Muscle of arm (tissue), 14 donors: ENCODE measurements at places on chromosomes 12 and 14. TPM values are rescaled to one million over a fixed set of nuclear protein-coding genes. Genes with fewer than 3 reads are reported as not detected.

GRCh38 chr12:105740369-105740768 is 398.4 kb downstream of the NUAK1 start:
- peak; percentile 14 for DNase-seq

DNA sequence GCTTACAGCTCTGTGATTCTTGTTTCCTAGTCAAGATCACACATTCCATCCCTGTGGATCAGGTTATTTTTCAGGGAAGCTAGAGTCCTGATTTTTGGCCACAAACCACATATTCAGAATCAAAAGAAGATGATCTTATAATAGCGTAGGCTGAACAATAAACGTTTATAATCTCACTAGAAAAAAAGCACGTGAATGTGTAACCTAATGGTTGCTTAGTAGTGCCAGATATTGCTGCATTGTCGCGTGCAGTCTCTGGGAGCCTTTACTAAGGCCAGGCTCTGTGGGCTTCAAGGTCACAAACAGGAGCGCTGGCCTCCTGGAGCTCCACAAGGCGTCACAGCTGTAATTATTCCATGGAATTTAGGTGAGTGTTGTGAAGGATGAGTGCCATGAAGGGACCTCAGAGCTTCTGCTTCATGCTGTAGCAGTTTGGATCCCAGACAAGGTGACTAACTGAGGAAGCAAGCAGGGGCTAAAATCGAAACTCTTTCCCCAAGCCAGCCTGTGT is 17.4 kb downstream of the CDKN1B start:
- no peak for DNase-seq

GRCh38 chr12:14373217-14373616 is 7.7 kb downstream of the ATF7IP start:
- DNase-seq, result no peak

DNA sequence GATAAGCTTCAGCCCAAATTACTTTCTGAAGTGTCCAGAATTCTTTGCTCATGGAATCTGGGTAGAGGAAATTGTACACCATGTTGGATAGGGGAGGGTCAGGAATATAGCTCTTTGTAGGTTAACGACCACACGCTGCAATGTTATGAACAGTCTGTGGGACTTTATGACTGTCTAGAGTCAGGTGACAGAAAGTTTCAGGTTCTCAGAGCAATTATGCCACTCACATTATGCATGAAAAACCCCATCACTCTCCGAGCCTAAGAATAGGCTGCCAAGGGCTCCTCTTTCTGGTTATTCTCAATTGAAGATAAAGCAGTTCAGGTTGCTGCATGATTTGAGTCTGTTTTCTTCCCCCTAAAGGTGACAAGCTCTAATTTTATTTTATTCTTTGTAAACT is 430.9 kb downstream of the ATP23 start:
- no peak for DNase-seq

DNA sequence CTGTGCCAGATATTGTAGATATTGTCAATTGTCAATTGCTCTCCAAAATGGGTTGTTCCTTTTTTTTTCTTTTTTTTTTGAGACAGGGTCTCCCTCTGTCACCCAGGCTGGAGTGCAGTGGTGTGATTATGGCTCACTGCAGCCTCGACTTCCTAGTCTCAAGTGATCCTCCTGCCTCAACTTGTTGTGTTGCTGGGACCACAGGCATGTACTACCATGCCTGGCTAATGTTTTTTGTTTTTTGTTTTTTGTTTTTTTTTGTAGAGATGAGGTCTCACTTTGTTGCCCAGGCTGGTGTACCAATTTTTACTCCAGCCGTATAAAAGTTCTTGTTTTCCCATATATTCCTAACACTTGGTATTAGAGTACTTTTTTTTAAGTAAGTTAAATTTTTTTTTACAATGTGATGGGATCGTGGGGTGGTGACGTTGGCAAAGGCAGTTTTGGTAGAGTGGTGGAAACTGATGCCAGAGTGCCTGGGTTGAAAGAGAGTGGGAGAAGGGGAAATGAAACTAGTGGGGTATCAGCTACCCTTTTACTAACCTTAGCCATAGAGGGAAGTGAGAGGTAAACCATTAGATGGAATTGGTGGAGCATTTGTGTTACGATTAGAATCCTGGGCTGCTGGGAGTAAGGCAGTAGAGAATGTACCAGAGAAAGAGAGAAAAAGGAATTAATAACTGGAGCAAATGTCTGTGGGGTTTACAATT is 33.0 kb upstream of the CFAP54 start:
- no peak for DNase-seq

GRCh38 chr12:93870020-93870795 is 193.0 kb downstream of the CRADD start:
- no peak for DNase-seq

DNA sequence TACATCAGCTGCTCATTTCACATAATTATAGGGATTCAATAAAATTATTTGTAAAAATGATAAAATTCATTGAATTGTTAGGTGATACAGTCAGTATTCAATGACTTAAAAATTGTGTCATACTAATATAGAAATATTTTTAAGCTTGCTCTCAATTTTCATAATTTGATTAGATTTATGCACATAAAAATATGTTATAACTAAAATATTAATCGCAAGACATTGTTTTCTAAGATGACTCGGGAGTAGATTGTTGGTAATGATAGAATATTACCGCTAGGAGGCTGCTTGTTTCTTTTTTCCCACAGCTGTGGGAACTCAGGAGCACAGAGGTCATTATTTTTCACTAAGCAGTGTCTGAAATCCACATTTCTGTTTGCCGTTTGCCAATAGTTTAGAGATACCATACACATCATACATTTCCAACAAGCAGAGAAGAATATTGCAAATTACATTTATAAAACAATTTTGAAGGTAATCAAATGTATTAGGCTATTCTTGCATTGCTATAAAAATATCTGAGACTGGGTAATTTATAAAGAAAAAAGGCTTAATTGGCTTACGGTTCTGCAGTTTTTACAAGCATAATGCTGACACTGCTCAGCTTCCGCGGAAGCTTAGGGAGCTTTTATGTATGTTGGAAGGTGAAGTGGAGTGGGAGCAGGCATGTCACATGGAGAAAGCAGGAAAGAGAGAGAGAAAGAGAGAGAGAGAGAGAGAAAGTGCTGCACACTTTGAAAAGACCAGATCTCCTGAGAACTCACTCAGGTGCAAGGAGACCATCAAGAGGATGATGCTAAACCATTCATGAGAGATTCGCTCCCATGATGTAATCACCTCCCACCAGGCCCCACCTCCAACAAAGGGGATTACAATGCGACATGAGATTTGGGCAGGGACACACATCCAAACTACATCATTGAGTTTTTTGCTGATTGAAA is 9.2 kb downstream of the CD69 start:
- DNase-seq, result no peak

- DNase-seq, result no peak
Observed at GRCh38 chr12:94208622-94208966, 60.2 kb downstream of the PLXNC1 start.

DNA sequence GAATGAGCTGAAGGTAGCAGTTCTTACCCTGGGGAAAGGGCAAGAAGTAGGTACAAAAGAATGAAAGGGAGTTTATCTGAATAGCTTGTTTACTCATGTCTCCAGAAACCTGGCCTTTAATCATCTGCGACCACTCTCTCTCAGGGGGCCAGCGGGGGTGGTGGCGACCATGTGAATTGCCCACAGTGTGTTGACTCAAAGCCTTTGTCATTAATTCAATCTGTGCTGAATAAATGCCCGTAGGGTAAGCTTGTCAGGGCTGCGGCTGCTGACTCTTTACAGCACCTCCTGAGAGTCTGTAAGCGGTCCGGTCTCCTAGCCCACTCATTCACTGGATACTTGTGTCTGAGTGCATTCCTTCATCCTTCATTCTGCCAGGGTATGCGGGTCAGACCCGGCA is 874.4 kb downstream of the SLC6A15 start:
- no peak for DNase-seq

GRCh38 chr12:108548954-108549521 is 11.9 kb downstream of the SART3 start:
- DNase-seq, result no peak

- no peak for DNase-seq
Observed at GRCh38 chr12:65355461-65355860, 77.0 kb downstream of the MSRB3 start.

DNA sequence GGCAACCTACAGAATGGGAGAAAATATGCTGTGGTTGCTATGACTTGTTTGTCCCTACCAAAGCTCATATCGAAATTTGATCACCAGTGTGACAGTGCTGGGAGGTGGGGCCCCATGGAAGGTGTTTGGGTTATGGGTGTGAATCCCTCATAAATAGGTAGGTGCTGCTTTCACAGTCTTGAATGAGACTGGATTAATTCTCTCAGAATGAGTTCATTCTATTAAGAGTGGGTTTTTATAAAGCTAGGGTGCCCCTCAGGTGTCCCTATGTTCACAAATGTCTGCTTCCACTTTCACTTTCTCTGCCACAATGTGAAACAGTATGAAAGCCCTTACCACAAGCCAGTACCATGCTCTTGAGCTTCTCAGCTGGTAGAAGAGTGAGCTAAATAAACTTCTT is 133.5 kb downstream of the CPNE8 start:
- no peak for DNase-seq

DNA sequence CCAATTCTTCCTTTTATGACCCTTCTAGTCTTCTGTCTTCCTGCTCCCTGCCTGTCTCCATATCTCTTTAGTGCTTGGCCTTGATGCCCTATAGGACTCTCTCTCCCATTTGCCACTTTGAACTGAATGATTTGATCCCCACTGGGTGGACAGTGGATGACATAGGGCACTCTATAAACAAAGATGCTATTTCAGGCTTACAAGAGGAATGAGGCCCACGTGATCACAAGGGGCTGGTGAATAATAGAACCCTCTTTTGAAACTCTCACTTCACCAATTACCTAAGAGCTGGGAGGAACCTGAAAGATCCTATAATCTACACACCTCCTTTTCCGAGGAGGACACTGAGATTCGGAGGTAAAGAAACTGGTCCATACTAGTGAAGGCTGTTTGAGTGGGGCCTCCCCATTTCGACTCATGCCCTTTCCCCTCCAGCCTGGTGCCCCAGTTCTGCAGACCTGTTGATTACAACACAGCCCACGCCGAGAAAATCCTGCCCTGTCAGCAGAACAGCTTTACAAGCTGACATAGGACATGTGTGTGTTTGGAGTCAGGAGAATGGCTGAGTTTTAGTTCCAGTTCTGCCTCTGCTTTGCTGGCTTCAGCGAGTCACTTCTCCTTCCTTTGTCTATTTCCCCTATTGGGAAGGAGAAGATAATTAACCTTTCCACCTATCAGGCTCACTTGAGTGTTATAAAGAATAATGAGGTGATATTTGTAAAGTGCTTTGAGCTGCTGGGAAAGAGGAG is 400.3 kb downstream of the ZFP36L1 start:
- DNase-seq, result no peak

DNA sequence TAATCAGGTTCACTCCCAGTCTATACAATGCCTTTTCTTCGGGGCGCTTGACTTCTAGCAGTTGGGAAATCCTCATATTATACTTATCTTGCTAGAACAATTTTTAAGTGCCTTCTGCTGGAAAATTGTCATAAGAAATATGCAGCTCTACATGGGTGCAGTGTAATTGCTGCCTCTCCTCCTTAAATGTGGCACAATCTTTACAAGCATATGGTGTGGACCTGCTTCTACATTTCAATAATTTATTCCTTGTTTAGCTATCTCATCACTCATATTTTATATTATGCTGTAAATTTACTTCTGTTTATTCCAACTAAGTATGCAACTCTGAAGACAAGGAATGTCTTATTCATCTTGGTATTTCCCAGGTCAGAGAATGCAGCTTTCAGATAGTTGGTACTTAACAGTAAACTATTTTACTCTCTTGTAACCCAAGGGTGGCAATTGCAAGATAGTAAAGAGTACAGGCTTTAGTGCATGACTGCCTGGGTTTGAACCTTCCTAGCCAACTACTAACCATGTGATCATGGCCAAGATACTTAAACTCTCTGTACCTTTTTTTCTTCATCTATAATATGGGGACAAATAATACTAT is 43.6 kb upstream of the GAS2L3 start:
- no peak for DNase-seq

DNA sequence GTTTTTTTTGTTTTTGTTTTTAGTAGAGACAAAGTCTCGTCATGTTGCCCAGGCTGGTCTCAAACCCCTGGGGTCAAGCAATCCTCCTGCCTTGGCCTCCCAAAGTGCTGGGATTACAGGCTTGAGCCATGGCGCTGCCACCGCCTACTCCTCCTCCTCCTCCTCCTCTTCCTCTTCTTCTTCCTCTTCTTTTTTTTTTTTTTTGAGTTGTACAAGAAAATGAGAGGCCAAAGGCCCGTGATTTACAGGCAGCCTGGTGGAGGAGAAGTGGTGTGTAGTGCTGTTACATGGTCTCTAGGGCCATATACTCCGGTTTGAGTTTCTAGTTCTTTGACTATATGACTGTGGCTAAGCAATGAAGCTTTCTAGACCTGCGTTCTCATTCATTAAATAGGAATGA is 29.6 kb upstream of the SPPL3 start:
- DNase-seq, result no peak

DNA sequence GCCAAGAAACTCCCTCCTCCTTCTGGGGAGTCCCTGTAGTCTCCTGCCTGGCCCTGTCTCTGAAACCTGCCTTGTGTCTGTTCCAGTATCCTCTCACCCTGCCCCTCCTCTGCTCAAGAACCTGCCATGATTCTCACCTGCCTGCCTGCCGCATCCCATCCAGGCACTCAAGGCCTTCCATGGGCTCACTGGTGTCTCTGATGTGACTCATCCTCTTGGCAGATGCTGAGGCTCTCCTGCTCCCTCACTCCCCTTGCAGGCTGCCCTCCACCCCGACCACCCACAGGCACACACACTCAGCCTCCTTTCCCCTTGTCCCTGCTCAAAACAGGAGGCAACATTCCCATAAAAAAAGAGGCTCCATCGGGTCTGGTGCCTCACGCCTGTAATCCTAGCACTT is 5.8 kb upstream of the BEGAIN start:
- no peak for DNase-seq

DNA sequence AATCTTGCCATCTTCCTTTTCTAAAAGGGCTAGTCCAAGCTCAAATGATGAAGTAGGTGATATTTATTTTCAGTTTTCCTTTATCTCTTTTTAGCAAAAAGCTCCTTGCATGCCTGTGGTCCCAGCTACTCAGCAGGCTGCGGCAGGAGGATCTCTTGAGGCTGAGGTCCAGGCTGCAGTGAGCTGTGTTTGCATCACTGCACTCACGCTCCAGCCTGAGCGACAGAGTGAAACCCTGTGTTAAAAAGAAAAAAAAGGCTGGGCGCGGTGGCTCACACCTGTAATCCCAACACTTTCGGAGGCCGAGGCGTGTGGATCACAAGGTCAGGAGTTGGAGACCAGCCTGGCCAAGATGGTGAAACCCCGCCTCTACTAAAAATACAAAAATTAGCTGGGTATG is 5.0 kb downstream of the TMEM116 start:
- no peak for DNase-seq

DNA sequence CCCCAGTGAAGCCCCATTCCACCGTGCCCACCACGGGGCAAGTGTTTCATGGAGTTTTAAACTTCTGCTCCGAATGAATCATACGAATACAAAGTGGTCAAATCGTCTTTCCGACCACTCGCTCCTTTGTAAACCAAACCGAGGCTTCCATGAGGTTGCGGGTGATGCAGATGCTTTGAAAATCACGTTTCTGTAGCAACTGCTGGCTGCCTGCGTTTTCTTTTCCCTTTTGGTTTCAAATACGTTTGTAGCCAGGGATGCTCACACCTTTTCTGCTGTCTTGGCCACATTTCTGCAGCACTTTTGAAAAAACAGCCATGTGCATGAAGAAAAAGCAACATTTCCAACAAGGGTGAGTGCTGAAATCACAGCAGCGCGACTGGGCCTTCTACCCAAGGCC is 33.7 kb downstream of the RFLNA start:
- no peak for DNase-seq

Gene FAM90A1
- 2.2 TPM for polyA plus RNA-seq

Gene SMCO2
- not detected for polyA plus RNA-seq

Gene COL2A1
- polyA plus RNA-seq, result 78.9 TPM

Gene GPR162
- 16.5 TPM for polyA plus RNA-seq

Gene KHNYN
- not detected for polyA plus RNA-seq

Gene ADGRD1
- polyA plus RNA-seq, result 18.7 TPM
